Fibroblast of skin of right quadriceps (primary cell): ENCODE measurements at places on chromosomes 7 and 10.

- DNase-seq, result no peak
Observed at GRCh38 chr10:85600026-85600743, 766.4 kb downstream of the GRID1 start.

- peak; percentile 35 for DNase-seq
Observed at GRCh38 chr7:117645481-117646165, 165.8 kb downstream of the CFTR start.

- no peak for DNase-seq
Observed at GRCh38 chr7:122384528-122384927, 80.0 kb upstream of the FEZF1 start.

DNA sequence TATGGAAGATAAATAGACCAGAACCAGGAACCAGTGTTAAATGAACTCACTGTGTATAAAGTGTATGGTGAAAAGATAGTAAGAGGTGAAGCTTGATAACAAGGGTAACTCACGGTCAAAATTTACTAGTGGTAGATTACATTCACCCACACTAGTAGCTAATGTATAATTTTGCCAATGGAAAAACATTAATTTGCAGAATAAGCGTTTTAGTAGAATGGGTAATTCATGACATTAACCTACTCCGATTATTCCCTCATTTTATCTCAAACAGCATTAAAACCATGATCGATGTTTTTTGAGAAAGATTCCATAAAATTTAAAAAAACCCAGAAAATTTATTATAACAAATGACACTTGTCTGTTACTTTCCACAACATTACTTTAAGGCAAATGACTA lies 57.7 kb upstream of the PPP1R3A start:
- DNase-seq, result no peak

GRCh38 chr7:151429237-151429559 lies 10.7 kb downstream of the CRYGN start:
- no peak for DNase-seq

DNA sequence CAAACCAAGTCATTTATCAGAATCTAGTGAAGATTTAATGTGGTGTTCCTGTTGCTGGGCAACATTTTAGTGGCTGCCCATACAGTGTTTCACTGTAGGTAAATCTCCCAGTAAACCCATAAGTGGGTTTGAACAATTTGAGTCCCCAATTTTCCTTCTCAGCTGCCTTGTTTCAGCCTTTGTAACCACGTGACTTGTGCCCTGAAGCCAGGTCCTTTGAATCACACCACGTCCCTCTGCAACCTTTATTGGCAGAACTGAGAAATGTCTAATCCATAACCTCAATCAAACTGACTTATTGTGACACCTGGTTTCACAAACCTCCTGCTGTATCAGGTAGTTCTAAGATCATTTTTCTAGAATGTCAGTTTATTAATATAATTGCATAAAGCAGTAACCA lies 30.1 kb downstream of the SND1 start:
- no peak for DNase-seq

DNA sequence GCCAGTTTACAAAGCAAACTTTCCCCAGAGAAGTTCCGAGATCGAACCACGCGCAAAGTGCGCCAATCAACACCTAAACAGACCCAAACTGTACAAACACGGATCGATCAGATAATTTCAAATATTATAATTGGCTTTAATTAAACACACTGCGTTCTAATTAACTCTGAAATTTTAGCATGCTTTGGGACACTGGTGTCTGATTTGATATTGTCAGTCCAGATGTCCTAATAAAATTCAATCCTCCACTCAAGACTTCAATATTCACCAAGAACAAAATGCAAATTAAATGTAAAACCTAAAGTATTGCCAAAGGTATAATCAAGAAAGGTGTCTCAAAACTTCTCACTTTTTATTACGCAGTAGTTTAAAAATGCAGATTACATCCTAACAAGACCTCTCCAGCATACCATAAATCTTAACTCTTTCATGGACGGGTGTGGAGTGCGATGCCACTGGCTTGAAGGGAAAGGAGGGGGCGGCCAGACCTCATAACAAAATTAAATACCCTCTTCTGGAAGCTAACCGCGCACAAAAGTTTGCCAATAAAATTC lies 5.9 kb upstream of the EBF3 start:
- DNase-seq, result no peak

- no peak for DNase-seq
Observed at GRCh38 chr10:94180576-94180975, 182.2 kb downstream of the NOC3L start.

DNA sequence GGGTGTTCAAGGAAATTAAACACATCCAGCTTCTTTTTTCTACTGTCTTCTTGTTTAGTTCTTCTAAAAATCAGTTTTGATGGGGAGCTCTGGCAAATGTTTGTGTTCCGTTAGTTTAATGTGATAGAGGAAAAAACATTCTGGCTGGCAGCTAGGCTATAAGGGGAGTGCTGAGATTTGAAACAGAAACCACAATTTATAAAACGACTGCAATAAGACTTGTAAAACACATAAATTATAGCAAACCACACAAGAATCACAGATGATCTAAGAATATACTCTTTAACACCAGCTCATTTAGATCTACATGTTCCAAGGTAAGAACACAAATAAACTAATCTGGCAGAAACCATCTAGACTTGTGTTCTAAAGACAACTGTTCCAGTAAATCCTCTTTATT lies 425.5 kb downstream of the CNTNAP2 start:
- no peak for DNase-seq

- no peak for DNase-seq
Observed at GRCh38 chr10:70579234-70580002, 23.1 kb downstream of the PRF1 start.

- no peak for DNase-seq
Observed at GRCh38 chr7:130364451-130364850, 15.8 kb upstream of the CPA1 start.

- DNase-seq, result no peak
Observed at GRCh38 chr10:7605565-7606295, 61.0 kb downstream of the ITIH5 start.

DNA sequence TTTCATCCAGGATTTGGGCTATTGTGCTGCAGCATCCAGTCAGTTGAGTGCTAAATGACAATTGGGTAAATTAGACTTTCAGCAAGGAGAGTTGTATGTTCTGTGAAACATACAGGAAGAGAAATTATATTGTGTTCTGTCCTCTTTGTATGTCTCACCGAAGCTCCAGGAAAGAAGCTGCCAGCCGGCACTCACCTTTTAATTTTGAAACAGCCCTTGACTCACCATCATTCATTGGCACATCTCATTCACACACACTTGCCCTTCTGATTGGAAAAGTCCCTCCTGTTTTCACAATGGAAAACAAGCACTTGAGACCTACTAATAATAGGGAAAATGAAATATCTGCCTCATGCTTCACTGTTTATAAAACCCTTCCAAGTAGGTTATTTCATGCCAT lies 495.6 kb downstream of the RPS24 start:
- no peak for DNase-seq

- peak; percentile 60 for DNase-seq
Observed at GRCh38 chr10:110758898-110759297, 112.8 kb upstream of the PDCD4 start.

DNA sequence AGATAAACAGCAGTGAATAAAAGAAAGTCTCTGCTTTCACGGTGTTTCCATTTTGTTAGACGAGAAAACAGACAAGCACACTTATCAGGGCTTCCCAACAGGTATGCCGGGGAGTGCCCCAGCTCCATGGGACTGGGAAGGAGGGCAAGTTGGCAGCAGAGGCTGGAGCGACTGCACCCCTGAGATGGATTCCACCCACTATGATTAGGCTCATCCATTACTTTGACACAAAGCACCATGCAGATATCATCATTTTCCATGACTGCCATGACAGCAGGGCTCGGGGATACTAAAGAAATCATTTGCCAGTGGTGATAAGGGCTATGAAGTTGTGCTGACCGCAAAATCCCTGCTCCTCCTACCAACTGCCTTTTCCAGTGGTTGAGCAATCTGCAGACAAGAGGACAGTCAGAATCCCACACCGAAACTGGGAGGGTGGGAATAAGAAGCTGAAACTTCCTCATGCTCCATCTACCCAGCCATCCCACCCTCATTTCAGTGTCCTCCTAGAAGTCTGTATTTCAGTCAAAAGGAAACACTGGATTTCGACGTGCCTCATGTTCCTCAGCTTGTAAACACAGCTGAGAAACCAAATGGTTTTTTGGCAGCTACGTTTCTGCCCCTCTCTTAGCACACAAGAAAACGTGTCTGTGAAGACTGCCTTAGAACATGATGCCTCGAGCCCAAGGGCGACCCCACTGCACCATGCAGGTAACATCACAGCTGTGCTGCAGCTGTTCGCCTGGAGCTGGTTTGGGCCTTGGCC lies 15.5 kb downstream of the CREB3L2 start:
- DNase-seq, result no peak

GRCh38 chr7:128119036-128119435 lies 87.8 kb upstream of the LRRC4 start:
- no peak for DNase-seq

DNA sequence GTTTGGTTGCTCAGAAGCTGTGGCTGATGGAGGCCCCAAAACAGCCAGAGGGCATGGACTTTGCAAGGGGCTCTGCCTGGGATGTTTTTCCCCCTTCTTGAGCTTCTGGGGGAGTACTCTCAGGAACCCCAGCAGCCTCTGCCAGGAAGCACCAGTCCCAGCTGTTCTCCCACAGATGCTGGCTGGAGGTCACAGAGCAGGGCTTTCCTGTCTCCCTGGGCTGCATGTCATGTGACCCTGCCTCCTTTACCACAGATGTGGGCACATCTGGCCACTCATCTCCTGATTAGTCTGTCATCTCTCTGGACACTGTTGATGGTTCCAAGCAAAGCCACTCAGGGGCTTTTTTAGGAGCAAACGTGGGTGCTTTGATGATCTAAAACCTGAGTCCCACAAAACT lies 136.7 kb downstream of the NEURL1 start:
- no peak for DNase-seq

- DNase-seq, result no peak
Observed at GRCh38 chr7:104135760-104136558, 71.9 kb downstream of the ORC5 start.

DNA sequence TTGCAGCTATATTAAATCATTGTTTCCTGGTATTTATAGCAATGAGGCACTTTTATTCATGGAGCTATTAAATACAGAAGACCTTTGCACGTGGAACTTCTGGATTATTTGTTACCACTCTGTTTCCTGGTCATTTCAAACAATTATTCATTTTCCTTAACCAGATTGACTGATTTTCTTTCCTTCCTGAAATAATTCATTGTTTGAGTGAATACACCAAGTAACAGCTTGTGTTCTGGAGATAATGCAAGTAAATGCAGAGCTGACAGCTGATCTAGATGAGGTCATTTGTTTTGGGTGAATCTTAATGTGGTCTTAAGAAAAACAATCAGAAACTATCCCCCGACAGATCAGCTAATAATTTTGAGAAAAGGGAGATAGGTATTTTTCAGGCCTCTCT lies 497.7 kb downstream of the KIF20B start:
- DNase-seq, result no peak

- no peak for DNase-seq
Observed at GRCh38 chr10:15137036-15137359, 31.5 kb downstream of the NMT2 start.

DNA sequence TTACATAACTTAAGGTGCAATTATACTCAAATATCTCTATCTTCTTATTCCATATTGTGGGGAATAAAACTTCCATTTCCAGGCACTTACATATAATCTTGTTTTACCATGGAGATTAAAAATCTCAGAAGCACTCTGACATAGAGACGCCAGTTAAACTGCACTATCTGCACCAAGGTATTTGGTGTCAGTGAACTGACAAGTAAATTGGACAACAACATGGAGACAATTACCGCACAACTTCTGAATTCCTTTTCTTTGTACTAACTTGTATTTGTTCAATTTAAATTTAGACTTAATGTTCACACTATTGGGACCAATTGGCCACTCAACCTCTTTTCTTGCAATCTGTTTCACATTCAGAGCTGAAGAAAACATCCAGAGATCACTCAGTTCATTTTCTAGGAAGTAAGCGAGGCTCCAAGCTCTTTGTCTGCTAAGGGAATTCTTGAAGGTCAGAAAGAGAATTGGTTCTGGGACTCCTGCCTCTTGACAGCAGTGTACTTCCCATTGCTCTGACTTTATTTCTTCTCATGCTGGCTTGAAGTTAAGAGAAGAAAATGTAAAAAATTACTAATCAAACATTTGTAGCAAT lies 184.7 kb downstream of the CHCHD3 start:
- DNase-seq, result no peak

DNA sequence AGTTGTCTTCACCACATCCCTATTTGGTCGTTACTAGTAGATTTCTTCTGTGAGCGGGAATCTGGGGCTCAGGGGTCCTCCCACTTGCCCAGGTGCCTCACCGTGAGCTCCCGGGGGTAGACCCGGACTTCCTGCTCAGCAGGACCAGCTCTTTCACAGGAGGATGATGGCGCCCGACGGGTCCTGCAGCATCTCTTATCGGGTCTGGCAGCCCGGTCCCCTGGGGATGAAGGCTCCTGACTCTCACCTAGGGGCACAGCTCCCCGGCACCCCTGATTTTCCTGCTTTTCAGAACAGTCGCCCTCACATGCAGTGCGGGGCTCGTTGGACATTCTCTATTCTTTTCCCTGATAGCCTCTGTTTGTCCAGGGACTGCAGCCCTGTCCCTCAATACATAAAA lies 33.0 kb upstream of the SHH start:
- no peak for DNase-seq

GRCh38 chr10:62133618-62134017 lies 135.0 kb downstream of the RTKN2 start:
- DNase-seq, result no peak

- DNase-seq, result no peak
Observed at GRCh38 chr10:53102424-53102823, 329.8 kb upstream of the MBL2 start.

DNA sequence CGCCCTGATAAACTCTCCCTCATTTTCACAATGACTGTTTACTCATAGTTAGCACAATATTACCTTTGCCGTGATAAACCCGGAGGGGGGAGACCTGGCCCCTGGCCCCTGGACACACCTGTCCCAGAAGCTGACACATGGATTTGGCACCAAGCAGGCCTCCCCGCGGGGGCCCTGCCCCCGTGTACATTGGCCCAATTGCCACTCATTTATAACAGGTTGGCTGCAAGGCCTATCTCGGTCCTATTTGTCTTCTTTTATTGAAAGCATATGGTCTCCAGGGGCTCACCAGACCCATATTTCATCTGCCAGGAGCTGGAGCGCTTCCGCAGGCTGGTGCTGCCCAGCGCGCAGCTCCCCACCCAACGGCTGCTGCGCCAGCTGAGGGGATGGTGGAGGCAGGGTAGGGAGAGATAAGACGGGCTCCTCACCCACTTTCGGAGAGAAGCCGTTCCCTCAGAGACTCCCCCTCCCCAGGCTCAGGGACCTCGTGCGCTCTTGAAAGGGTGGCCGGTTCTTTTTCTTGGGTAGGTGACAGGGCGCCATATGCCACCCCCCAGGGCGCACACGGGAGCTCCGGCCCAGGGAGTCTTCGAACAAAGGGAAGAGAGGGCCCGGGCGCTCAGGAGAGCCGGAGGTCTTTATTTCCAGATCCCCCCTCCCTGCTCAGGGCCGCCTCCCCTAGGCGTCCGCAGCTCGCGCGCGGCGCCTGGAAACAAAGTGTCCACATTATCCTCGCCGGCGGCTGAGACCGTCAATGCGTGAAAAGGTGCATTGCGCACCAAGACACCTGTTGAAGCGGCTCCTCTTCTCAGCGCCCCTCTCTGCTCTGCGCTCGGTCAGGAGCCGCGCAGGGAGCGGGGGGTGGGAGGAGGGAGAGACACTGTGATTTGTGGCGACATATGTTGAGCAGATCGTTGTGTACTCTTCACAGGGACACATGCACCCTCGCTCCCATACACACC lies 4.3 kb upstream of the NEUROG3 start:
- DNase-seq, result no peak

GRCh38 chr10:72913287-72913686 lies 19.7 kb downstream of the OIT3 start:
- no peak for DNase-seq
